NCI-H1417 (cell line): ENCODE measurements at places on chromosomes 16 and 17.

- no peak for DNase-seq
Observed at GRCh38 chr17:48132385-48132784, 24.8 kb downstream of the SNX11 start.

DNA sequence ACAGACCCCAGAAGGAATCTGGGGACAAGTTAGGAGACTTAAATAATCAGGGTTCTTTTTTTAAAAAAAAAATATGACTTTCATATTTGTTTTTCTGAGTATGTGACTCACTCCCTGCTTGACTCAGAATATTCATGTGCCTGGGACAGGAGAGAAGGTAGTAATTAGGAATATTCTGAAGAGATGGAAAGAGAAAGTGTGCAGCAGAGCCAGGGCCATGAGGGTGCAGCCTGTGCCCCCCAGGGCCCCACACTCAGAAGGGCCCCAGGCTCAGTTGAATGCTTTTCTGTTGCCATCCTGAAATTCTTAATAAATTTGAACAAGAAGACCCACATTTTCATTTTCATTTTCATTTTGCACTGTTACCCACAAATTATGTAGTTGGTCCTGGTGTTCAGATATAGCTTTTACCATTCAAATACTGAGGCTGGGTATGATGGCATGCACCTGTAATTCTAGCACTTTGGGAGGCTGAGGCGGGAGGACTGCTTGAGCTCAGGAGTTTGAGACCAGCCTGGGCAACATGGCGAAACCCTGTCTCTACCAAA, 11.5 kb upstream of the LONP2 start:
- no peak for DNase-seq

GRCh38 chr16:81204798-81205680, 33.5 kb upstream of the BCO1 start:
- peak; percentile 17 for DNase-seq

DNA sequence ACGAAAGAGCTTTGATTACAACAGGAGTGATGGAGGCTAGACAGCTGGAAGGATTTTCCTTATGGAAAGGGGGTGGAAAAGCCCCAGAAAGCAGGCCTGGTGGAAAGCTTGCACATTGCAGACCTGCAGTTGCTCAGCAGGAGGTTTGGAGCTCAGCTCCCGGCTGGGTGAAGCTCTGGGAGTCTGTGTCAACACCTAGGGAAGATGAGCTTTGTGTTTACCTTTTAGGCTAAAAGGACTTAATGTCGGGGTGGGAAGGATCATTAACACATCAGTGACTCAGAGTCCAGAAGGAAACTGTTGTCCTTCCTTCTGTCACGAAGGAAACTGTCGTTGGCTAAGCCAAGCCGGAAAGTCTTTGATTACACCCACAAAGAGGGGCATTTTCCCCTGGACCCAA, 48.2 kb downstream of the RAP1GAP2 start:
- DNase-seq: peak; percentile 56

DNA sequence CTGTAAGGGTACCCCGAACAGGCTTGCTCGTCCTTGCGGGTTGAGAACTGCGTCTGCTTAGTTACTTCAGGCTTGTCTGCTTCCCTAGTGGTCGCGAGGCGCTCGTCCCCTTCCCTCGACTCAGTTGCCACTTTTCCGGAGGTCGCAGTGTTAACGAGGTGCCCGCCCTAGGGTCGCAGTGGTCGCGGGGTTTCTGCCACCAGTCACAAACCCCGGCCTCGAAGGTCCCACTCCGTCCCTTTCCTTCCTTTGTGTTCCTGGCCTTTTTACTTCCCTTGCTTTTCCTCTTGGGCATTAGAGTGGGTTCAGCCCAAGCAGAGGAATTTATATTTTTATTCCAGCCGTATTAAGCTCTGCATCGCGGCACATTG, 299 bp downstream of the NUP85 start:
- DNase-seq: no peak

DNA sequence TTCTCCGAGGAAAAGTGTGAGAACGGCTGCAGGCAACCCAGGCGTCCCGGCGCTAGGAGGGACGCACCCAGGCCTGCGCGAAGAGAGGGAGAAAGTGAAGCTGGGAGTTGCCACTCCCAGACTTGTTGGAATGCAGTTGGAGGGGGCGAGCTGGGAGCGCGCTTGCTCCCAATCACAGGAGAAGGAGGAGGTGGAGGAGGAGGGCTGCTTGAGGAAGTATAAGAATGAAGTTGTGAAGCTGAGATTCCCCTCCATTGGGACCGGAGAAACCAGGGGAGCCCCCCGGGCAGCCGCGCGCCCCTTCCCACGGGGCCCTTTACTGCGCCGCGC, at the start of gene ERBB2:
Gene ERBB2 (plus strand): TSS at position 247 of the 330 bp plus-strand sequence. CDS start 175 bp downstream, outside the sequence.
- DNase-seq: no peak

DNA sequence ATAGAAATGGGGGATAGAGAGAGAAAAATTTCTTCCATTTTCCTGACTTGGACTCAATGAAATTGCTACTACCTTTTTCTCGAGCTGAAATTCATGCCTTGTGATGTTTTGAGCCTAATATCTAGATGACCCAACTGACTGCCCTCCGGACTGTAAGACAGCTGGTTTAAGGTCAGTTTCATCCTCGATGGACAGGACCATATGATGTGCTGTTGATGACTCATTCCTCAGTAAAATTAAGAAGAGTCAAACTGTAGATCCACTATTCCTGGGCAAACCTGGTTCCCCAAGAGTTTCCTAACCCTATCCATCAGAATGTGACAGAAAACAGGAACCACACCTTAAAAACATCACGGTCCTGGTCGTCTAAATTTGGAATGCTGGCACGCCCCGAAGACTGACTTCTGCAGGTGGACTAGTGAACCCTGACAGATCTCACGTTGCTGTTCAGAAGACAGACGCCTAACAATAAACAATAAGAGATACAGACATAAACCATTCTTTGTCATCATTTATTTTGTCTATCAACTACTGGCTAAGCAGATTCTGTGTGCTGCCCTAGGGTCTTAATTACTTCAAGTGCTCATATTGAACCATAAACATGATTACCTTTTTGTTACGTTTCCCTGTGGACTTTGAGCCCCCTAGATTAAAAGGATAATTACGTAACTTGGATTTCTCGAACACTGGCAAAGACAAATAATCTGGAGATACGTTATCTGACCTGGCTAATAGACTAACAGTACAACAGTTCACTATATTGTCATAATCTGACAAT, 45.1 kb upstream of the NOS2 start:
- DNase-seq: no peak

DNA sequence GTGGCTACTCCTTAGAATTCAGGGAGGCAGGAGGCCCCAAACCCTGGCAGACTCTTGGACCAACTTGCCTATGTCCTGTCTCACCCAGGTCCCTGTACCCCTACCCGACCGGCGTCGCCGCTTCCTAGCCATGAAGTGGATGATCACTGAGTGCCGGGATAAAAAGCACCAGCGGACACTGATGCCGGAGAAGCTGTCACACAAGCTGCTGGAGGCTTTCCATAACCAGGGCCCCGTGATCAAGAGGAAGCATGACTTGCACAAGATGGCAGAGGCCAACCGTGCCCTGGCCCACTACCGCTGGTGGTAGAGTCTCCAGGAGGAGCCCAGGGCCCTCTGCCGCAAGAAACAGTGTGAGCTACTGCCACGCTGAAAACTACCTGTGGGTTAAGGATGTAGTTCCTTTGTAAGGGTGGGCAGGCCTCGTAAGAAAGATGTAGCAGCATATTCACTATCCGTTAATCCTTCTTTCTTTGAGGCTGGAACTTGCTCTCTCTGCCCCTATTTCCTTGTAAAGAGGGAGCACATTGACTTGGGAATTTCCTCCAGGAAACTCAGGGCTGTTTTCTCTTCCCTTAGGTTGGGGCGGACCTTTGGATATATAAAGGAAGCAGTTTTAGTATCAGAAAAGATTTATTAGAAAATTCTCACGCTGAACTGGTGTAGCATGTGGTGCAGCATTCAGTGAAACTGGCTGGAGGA, 4.1 kb downstream of the MRPS7 start:
- no peak for DNase-seq

- DNase-seq: peak; percentile 55
Observed at GRCh38 chr17:34579017-34579946, at the start of gene TMEM132E. Gene TMEM132E (plus strand): TSS chr17:34579582. CDS start chr17:34581077, 1,495 bp downstream.

- no peak for DNase-seq
Observed at GRCh38 chr17:58785097-58785496, 29.4 kb downstream of the PPM1E start.

DNA sequence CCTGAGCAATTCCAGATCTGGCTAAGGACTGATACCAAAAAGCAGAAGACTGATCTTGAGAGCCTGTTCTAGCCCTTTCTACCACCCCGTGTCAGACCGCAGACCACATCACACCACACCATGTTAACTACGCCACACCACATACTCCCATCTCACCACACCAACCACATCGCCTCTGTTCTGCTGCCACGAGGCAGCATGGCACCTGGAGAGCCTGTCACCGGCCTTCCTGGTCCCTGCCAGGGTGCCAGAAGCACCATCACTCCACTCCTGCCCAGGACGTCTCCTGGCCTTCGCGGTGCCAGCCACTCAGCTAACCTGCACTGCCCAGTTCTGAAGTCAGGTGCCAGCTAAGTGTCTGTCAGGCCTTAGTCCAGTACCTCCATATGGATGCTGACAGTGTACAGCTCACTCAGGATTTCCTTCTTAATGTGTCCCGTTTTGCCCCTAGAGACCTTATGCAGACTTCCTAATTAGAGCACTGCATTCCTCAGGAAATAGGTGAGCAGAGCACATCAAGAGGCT, 37.2 kb upstream of the BCAR1 start:
- no peak for DNase-seq

GRCh38 chr17:7841915-7842379, 7.9 kb downstream of the KDM6B start:
- peak; percentile 89 for DNase-seq

DNA sequence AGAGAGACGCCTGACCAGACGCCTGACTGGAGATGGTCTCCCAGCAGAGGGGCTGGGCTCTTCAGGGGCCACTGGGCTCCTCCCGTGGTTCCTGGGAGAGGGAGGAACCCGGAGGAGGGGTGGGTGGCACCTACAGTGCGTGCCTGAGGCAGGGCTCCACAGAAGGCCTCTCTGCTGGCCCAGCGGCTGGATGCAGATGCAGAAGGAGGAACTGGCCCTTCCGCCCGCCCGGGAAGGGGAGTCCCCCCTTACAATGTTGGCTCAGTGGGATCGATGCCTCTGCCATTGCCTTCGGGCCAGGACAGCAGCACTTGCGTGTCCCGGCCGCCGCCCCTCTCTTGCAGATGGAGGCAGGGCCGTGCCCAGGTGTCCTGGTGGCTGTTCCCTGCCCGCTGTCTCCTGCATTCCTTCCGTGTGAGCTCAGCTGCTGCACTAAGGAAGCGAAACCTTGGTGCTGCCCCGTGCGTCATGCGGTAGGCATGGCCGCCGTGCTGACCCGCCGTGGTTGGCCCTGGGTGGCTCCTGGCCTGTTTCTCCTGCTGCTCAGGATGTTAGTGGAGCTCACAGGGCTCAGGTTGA, 15.1 kb downstream of the BAIAP2 start:
- no peak for DNase-seq

- DNase-seq: peak; percentile 12
Observed at GRCh38 chr16:87851601-87852000, 17.7 kb downstream of the SLC7A5 start.

DNA sequence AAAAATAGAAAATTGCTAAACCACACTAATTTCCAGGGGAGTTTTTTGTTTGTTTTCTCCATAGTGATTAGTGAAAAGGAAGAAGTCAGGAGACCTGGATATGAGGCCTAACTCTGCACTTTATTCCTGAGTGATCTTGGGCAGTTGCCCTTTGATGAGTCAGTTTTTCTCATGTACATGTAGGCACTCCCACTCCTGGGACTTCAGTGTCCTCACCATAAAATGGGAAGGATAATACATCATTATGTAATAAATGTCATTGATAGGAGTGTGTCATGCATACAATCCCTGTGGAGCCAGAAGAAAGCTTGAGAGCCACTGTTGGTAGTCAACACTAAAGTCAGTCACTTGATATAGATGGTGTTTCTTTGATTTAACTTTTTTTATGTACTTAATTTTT, 32.5 kb downstream of the WIPF2 start:
- DNase-seq: no peak

- no peak for DNase-seq
Observed at GRCh38 chr17:52064791-52065211, 93.7 kb downstream of the CA10 start.

GRCh38 chr17:58686980-58687379, 4.9 kb downstream of the TEX14 start:
- no peak for DNase-seq

- DNase-seq: peak; percentile 95
Observed at GRCh38 chr17:7836596-7837407, 2.8 kb downstream of the KDM6B start.
